ENCODE measurements at places on chromosomes 6 and 20. TPM values are rescaled to one million over a fixed set of nuclear protein-coding genes. Genes with fewer than 3 reads are reported as not detected.
A peak's percentile ranks its signal among the peaks of the same experiment; 100 is the strongest.

- H3K27ac ChIP-seq, result no peak overlapping the region
- no peaks in the 10 kb centered on the region for H3K4me1 ChIP-seq
- no peak overlapping the region for H3K4me3 ChIP-seq
- H3K36me3 ChIP-seq, result no peaks in the 10 kb centered on the region
- H3K27me3 ChIP-seq, result peaks cover 3% of the 10 kb centered on the region
Observed at GRCh38 chr6:33993091-33993490, 152.8 kb downstream of the GRM4 start.

- no peaks in the 10 kb centered on the region for H3K27me3 ChIP-seq
- peaks cover 45% of the 10 kb centered on the region for H3K36me3 ChIP-seq
- no peak overlapping the region for H3K4me3 ChIP-seq
- H3K4me1 ChIP-seq, result no peaks in the 10 kb centered on the region
- DNase-seq, result no peak
Observed at GRCh38 chr20:38085026-38085425, 51.5 kb downstream of the RPRD1B start.

DNA sequence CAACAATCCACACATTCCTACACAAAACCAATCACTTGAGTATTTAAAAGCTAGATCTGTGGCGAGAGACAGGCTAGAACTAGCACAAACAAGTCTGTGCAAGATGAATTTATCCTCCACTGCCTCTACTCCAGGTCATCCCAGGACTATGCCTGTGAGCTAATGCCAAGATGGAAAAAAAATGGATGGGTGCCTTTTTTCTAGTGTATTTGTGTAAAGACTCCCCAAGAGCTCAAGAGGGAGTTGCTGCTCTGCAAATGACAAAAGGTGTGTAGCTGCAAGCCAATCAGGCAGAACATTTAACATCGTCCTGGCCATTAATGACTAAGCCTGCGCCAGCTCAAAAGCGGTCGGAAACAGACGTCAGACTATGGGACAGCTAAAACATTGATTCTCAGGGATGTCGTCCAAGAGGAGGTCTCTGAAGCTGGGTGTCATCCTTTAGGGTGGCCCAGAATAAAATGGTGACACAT is 21.9 kb downstream of the ATXN1 start:
- H3K36me3 ChIP-seq, result peaks cover 23% of the 10 kb centered on the region
- no peak overlapping the region for H3K4me3 ChIP-seq
- H3K27ac ChIP-seq, result no peak overlapping the region
- peaks cover 75% of the 10 kb centered on the region for H3K4me1 ChIP-seq
- H3K27me3 ChIP-seq, result no peaks in the 10 kb centered on the region

- H3K27ac ChIP-seq, result peak overlapping the region; percentile 21
- H3K4me3 ChIP-seq, result no peak overlapping the region
- no peaks in the 10 kb centered on the region for H3K27me3 ChIP-seq
- DNase-seq, result peak; percentile 35
- H3K4me1 ChIP-seq, result peaks cover 25% of the 10 kb centered on the region
- peaks cover 13% of the 10 kb centered on the region for H3K36me3 ChIP-seq
Observed at GRCh38 chr6:5199283-5199682, 61.5 kb downstream of the LYRM4 start.

DNA sequence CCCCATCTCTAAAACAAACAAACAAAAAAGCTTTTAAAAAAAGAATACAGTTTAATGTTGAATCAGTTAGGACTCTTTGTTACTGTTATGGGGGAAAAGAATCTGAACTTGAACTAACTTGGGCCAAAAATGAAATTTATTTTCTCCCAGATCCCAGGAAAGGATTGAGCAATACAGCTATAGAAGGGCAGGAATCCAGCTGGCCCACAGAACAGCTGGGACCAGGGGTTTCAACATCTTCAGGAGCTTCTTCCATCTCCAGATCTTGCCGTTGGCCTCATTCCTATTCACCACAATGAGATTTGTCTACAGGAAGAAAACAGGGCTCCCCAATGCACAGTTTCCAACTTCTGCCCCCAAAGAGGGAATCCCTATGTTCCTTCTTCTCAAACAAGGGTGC is 43.2 kb upstream of the AKAP12 start:
- no peak overlapping the region for H3K4me3 ChIP-seq
- H3K27ac ChIP-seq, result no peak overlapping the region
- no peaks in the 10 kb centered on the region for H3K36me3 ChIP-seq
- peaks cover 3% of the 10 kb centered on the region for H3K27me3 ChIP-seq
- H3K4me1 ChIP-seq, result no peaks in the 10 kb centered on the region

DNA sequence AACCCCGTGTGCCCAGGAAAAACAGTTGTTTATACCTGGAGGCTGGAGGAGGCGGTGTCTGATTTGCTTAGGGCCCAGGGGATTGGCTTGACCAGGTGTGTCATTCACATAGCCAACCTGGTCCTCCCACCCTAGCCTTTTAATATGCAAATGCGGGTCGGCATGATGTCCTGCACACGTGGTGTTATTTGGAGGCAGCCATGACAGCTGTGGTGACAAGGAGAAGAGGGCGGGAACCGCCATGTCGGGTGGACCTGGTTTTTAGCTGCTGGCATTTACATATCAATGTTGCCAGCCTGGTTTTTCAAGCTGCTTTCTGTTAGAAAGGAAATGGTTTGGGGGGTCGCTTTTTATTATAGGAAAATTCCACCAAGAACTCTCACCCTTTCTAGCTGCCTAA is 291.4 kb upstream of the QKI start:
- H3K27me3 ChIP-seq, result no peaks in the 10 kb centered on the region
- no peak for DNase-seq
- H3K4me1 ChIP-seq, result no peaks in the 10 kb centered on the region
- H3K27ac ChIP-seq, result no peak overlapping the region
- H3K36me3 ChIP-seq, result no peaks in the 10 kb centered on the region
- no peak overlapping the region for H3K4me3 ChIP-seq

DNA sequence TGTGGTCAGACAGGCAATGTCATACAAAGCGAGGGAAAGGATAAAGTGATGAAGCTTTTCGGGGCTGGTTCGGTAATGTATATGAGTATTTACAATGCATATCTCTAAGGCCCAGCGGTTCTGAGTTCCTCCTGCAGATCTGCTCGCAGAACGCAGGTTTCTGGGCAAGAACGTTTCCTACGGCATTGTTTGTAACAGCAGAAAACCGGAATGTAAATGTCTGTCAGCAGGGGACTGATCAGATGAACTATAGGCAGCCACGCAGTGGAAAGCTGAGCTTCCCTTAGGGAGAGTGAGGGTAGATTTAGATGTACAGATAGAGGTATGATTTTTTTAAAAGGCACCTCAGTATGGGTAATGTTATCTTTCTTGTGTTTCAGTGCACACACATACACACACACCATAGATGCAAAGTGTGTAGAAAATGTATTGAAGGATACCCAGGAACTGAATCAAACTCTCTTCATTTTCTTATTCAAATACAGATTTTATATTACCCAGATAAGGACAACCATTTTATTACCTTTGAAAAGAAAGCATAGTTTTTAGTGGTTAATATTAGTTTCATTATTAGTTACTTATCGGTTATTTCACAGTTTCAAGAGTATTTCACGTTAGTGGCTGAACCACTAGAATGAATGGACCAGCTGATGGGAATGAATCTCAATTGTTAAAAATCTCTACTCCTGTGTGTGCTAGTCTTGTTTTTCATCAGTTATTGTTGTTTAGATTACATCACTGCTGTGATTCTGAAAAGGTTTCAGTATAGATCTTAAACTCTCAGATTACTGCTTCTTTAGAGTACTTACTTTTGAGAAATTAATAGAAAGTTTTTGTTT is 56.2 kb downstream of the SNX9 start:
- no peaks in the 10 kb centered on the region for H3K27me3 ChIP-seq
- no peak for DNase-seq
- H3K27ac ChIP-seq, result peak overlapping the region; percentile 42

- no peak for DNase-seq
- no peaks in the 10 kb centered on the region for H3K27me3 ChIP-seq
- no peak overlapping the region for H3K27ac ChIP-seq
- H3K4me1 ChIP-seq, result peaks cover 27% of the 10 kb centered on the region
- no peak overlapping the region for H3K4me3 ChIP-seq
Observed at GRCh38 chr20:50470264-50470858, 39.8 kb upstream of the PTPN1 start.

GRCh38 chr6:53658992-53659391 is 6.6 kb downstream of the KLHL31 start:
- H3K27ac ChIP-seq, result no peak overlapping the region
- peaks cover 6% of the 10 kb centered on the region for H3K27me3 ChIP-seq
- H3K36me3 ChIP-seq, result no peaks in the 10 kb centered on the region
- no peaks in the 10 kb centered on the region for H3K4me1 ChIP-seq

FAM217A gene
- total RNA-seq, result not detected

PDYN gene
- not detected for total RNA-seq

SLC22A16 gene
- not detected for total RNA-seq

OTOR gene
- not detected for total RNA-seq

SOX12 gene
- total RNA-seq, result 4.4 TPM

PPIL6 gene
- 0.46 TPM for total RNA-seq

BPIFA2 gene
- total RNA-seq, result not detected
